Retina (tissue), 1 donor: ENCODE measurements at places on chromosomes 4 and X.

GRCh38 chrX:93538575-93538974, 134.8 kb downstream of the NAP1L3 start:
- DNase-seq: peak; percentile 17

DNA sequence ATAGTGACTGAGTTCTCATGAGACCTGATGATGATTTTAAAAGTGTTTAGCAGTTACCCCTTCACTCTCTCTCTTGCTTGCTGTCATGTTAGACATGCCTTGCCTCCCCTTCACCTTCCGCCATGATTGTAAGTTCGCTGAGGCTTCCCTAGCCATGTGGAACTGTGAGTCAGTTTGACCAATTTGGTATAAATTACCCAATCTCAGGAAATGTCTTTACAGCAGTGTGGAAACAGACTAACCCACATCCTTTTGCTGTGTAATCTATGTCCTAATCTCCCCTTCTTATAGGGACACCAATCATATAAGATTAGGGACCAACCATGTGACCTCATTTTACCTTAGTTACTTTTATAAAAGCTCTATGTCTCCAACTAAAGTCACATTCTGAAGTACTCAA, 677.8 kb downstream of the ADGRL3 start:
- no peak for DNase-seq

DNA sequence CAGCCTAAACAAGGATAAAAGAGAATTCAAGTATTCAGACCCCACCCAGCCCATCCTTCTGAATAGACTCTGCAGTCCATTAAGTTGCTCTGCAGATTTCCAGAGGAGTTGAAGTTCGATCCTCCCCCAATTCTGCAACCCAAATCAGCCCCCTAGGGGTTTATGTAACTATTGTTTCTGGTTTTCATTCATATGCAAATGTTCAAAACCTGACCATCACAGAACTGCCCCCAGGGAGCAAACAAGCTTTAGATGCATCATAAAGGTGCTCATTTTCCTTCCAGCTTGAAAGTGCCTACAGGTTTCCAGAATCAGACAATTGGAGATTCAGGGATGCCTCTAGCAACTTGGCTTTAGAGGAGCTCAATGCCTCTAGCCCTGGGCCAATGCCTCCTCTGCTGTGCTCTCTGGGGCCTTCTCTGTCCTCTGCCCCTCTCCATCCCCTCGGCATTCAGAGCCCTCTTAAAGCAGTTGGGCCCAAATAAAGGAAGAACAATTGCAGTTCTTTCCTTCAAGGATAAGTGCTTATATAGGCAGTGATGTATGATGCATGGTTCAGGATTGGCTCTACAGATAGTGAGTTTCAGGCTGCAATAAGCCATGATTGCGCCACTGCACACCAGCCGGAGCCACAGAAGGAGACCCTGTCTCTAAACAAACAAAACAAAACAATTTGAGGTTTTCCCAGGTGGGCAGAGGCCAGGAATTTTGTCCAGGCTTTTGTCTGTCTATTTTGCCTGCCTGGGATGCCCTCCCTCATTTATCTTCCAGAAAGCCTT, 23.5 kb upstream of the SPINK2 start:
- no peak for DNase-seq

- no peak for DNase-seq
Measured at GRCh38 chr4:85842540-85842939, 367.6 kb downstream of the ARHGAP24 start.

GRCh38 chrX:10631416-10632145, 11.2 kb upstream of the MID1 start:
- no peak for DNase-seq

- DNase-seq: no peak
Measured at GRCh38 chr4:89382439-89382838, 74.8 kb upstream of the GPRIN3 start.

DNA sequence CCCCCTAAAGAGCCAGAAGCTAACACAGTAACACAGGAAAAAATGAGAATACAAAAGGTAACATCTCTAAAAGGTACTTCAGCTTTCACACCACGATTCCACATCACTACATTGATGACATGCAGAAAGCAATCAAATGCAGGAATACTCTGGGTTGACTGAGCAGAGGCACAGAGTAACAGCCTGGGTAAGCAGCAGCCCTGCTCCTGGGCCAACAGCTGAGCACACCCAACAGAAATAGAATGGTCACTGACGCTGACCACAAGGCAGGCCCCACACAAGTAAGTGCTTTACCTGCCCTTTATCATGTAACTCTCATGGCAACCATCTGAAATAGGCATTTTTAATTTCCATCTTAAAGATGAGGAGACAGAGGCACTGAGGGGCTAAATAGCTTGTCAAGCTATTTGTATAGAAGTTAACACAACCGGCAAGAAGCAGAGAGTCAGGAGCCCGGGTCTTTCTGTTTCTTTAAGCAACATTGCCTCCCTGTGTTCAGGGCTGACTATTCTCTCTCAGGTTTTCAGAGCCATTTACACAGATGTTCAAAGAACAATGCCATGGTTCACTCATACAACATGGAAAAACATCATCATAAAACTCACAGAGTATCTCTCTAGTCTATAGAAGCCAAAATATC, 168.9 kb downstream of the ZNF674 start:
- peak; percentile 49 for DNase-seq

DNA sequence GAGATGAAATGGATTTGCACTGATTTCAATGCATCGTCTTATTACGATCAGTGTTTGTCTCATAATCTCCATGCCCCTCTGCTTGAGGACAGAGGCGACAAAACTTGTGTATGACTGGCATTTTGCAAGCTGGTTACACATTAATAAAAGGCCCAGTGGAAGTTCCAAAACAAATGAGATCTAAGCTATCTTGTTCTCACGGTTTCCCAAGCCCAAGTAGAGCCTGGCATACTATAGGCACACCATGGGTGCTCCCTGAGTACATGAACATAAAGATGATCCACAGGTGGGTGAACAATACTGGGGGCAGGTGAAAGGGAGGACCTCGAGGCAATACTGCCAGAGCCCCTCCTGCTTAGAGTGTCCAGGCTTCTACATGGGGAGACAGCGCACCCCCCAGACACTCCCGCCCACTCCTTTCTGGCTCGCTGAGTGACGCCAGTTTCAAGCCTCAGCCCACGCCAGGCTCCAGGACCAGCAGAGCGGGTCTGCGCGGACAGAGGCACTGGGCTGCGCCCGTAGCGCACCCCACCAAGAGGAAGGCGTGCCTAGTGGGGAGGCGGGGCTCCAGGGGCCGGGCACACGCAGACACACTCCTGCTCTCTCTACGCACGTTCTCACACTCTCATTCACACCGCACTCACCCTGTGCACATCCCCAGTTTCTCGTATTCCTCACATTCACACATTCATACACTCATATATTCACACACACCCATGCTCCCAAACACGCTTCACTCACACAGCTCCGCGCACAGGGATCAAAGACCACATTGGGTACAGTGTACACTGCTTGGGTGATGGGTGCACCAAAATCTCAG, 8.9 kb upstream of the GSX2 start:
- DNase-seq: peak; percentile 53

DNA sequence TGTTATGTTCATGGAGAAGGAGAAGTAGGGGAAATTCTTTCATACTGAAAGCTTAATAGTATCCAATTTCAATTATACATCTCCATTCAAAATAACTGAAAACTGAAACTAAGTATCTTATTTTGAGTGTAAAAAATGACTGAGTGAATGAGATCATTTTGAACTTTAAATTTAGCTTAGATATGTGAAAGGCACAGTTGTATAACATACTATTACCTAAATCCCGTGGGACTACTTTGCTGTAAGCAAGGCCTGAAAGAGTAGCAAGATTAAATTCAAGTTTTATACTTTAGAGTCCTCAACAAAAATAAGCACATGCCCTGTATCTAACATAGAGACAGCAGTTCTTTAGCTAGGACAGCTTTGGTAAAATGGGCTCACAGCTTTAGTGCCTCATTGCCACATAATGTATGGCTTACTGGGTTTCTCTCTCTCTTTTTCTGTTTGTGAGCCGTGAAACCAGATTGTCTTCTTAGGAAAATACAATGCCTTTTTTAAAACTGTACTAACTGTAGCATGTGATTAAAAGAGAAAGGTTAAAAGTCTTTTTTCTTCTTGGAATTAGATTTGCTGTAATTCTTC, 43.2 kb downstream of the GSTCD start:
- DNase-seq: no peak

DNA sequence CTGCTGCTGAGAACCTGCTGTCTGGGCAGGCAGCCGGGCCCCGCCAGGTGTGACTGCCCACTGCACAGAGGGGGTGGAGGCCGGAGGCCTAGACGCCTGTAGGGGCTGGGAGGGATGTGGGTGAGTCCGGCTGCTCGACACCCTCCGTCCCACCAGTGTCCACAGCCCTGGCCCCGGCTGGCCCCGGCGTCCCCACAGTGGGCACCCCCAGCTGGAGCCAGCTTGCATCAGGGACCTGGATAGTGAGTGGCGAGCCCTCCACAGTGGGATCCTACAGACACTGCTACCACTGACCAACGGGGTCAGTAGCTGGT, 34.7 kb upstream of the SPON2 start:
- DNase-seq: no peak

DNA sequence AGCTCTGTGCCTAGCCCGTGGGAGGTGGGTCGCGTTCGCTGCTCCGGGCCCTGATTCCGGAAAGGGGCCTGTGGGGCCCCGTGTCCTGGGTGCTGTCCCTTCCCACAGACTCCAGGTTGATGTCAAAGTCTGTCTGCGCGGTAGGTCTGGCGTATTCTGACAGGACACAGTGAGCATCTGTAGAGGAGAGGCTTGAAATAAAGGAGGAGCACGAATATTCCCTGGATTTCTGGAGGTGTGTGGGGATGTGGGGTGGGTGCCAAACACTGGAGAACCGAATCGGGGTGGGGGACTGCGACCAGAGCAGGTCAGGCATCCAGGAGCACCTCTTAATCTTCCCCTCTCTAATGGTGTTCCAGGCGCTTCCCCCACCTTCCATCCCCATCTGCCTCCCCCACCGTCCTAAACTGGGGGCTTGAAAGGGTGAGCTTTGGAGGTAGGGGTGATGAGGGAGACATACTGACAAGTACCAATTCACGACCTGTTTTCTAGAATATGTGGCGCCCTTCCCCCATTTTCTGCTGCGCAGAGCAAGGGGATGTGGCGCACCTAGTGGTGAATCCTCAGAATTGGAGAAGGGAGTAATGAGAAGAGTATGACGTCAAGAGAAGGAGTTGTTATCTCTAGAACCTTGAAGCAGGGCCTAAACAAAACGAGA, 877 bp downstream of the GPRASP1 start:
- peak; percentile 57 for DNase-seq

DNA sequence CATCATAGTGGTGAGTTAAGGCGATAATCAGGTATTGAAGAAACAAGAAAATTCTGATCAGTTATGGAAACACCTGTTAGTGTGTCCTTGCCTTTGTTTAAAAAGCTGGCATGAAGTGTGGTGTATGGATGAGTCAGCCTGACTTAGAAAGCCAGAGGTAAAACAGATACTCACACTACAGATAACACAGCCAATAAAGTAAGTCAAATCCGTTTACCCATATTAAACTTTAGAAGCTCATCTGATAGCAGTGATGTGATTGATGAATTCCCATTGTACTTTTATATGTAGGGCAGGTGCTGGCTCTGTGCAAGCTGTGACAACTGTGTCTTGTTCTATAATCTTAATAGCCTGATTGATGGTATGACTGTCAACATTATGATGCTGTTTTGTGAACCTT, 1392.7 kb upstream of the IGFBP7 start:
- no peak for DNase-seq

DNA sequence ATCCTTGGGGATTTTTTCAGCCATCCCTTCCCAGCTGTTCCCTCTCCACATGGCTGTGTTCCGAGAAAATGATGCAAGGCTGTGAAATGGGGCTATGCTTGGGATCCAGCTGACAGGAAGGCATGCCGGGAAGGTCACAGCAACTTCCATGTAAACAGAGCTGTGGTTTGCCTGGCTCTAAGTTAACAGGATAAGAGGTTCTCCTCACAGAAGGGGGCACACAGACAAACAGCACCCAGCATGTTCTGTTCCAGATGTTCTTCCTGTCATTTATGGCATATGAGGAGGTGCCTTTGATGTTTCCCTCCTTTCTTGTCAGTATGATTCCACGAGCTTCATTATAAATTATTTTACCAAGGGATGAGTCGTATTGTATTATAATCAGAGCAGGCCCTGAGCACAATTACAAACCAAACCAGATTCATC, 220.7 kb downstream of the ANTXR2 start:
- no peak for DNase-seq

- DNase-seq: no peak
Measured at GRCh38 chrX:120302434-120302833, 8.8 kb downstream of the TMEM255A start.

- no peak for DNase-seq
Measured at GRCh38 chrX:150621652-150622051, 53.2 kb downstream of the MTM1 start.

- DNase-seq: no peak
Measured at GRCh38 chr4:8284391-8284790, 14.8 kb downstream of the HTRA3 start.

DNA sequence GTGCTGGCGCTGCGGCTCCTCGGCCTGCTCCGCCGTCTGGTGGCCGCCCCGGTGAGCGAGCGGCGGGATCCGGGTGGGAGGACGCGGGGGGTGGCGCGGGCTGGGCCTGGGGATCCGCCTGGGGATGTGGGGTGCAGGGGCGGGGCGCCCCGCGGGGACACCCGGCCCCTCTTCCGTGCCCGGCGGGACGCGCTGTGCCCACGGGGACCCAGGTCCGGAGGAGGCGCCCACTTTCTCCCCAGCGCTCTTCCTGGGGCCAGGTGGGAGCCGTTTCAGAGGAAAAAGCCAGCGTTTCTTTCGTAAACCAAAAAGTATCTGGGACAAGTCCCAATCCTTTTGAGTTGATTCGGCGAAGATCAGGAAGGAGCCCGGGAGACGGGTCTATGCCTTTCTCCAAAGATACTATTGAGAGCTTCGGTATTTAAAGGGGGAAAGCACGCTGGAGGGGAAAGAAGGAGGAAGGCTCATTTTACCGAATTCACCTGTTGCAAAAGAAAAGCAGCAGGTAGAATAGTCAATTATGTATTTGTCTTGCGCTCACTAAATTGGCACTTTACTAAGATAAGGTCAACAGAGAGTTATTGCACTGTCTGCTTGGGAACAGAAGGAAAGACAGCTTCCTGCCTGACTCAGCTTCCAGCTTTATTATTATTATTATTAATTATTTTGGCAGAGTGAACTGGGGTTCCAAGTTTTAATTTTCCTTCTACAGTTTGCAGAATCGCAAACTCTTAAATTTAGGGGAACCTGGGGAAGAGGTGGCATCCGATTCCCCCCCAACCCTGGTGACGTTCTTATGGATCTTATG, 81.5 kb upstream of the CD99 start:
- DNase-seq: peak; percentile 37

GRCh38 chr4:180823108-180823507, 1420.1 kb upstream of the TENM3 start:
- DNase-seq: no peak

DNA sequence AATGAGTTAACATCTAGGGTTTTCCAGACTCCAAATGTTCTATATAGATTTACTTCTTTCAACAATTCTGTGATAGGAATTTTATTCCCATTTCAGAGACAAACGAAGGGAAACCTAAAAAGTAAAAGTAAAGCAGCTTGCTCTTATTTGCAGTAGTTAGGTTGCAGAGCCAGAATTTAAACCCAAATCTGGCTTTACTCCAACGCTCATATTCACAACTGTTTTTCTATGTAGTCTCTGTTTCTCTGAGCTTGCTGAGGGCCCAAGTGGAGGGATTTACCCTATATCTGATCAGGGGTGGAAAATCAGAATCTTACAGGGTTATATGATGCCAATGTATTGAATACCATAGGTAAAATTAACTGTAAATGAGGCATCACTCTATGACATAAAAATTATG, 599.1 kb upstream of the GRIA3 start:
- no peak for DNase-seq
